GM18507 (cell line): ENCODE measurements at places on chromosomes 4 and X.

- no peak for DNase-seq
These were observed 201.3 kb downstream of the HS6ST2 start for GRCh38 chrX:132757066-132757623.

DNA sequence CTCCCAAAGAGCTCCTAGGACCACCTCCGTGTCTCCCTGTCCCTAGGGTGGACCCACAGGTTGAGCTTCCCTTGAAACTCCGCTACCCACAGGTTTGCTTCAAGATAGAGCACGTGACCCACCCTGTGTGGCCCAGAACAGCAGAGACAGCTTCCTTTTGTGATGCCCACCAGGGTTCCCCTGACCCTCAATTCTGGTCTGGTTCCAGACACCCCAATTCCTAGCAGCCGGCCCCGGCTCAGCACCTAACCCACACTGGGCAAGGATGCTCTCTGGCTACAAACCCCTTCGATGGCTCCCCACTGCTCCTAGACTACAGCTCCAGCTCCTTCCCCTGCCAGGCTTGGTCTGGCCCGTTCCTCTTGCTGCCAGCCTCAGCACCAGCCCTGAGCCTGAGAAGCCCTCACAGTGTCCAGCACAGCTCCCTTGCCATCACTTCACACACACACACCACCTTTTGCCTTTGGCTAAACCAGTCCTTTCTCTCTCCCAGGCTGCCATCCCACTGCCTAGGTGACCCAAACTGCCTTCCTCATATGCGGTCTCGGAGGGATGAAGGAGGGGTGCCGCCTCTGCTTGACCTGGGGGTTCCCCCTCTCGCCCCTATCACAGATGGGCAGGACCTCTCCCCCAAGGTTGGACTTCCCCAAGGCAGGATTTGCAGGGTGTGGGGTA is 6.2 kb downstream of the PNCK start:
- no peak for DNase-seq

DNA sequence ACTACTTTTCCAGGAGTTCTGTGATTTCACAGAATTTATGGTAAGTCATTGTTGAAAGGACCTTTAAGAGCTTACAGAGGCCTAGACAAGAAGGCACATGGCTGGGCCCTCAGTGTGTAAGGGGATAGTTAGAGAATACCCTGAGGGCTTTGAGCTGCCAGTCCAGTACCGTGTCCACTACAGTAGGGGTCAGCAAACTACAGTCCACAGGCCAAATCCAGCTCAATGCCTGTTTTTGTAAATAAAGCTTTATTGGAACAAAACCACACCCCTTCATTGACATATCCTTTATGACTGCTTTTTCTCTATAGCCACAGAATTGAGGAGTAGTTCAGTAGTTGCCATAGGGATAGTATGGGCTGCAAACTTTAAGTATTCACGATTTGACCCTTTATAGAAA is 176.2 kb downstream of the MID1 start:
- DNase-seq = no peak

DNA sequence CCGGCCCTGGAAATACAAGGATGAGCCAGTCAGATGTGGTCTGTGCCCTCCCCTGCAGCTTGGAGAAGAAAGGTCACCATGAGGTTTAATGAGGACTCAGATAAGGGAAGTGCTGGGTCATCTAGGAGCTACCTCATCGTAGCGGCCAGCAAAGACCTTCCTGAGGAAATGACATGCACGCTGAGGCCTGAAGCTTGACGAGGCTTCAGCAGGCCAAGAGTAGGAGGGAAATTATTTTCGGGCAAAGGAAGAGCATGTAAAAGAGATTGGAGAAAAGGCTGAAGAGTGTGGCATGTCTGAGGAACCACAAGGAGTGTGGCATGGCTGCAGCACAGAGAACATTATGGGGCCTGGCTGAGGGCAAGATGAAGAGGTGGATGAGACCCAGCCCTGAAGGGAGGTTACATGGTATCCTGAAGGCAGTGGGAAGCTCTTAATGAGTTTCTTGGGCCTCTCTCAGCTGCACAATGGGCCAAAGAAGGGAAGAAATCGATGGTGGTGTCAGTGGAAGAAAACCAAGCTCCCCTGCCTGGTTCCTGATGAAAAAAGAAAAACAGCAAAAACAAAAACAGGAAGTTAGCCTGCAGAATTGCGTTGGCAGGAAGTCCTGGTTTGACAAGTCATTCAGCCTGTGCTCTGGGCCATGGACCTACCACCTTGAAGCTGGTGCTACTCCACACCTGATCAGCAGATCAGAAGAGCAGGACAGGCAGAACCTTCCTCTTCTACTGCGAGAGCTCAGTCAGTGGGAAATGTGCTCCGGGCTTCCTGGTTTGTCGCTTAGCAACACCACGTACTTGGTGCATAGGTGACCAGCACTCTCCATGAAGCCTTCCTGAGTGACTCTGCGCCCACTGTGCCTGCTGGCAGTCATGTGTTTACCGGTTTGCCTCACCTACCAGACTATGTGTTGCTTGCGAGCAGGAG is 134.5 kb upstream of the KLF3 start:
- peak; percentile 35 for DNase-seq

DNA sequence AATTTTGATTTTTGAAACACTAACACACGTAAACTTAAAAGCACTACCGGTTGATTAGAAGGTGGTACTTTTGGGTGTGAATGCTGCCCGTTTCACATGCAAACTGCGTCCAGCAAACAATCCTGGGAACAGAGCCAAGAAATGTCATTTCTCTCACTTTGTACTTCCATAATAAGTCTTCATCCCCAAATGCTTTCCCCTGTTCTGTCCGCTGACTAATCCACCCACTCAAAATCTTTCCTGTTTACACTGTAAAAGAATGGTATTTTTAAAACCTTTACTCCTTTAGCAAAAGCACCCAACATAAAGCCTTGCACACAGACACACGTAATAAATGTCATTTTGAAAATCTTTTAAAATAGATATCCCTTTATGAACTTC is 39.1 kb upstream of the PDLIM5 start:
- DNase-seq = no peak

DNA sequence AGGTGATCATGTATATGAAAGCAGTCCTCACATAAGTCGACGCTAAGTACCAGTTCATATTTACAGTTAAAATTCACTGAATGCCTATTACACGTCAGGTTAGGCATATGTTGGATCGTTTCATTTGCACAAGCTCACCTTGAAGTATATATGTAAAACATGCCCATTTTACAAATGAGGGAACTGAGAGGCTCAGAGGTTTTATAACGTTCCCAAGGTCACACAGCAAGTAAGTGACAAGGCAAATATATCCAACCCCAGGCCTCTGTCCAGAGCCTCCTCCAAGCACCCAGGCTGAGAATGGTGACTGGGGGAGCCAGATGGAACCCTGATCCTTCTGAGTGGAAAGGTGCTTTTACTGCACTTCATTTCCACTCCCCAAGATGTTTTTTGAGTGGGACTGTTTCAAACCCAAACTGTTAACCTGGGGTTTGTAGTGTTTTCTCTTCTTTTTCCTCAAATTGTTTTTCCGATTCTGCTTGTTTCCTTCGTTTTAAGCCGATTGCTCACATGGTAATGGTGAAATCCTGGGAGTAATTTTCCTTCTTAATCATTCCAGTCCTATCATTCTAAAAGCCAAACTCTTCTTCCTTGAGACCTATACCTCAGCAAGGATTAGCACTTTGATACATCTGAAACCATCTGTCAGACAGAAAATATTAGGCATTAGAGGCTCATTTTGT is 791 bp downstream of the SMIM20 start:
- no peak for DNase-seq

DNA sequence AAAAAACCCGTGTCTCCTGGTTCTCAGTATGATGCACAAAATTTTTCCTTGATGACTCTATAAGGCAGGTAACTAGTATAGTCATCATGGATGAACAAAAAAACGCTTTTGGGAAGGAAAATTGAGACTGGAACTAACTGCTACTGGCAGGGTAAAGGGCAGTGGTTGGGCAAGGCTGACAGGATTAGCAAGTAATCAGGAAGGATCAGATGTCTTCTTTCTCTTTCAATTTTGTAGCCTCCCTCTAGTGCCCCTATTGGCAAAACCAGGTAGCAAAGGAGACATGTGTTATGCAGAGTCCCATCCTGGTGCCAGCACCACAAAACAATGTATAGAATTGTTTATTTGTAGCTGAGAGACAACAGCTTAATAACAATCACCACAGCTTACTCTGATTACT is 12.8 kb upstream of the SLITRK4 start:
- no peak for DNase-seq

DNA sequence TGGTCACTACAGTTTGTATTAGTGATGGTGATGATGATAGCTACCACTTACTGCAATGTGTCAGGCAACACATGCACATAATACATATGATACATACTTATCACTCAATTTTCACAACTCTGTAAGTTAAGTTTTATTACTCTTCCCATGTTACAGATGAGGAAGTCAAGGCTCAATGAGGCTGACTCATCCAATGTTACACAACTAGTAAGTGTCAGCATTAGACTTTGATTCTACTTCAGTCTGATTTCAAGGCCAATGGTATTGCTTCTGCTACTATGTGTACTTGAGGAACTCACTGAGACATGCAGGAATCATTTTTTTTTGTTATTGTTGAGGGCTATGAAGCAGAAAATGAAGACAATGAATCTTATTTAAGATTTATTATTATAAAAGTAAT is 96.4 kb upstream of the TRPC5OS start:
- DNase-seq = no peak

GRCh38 chr4:88981556-88981955 is 75.4 kb downstream of the FAM13A start:
- DNase-seq = no peak

GRCh38 chrX:65679071-65679540 is 11.7 kb downstream of the MSN start:
- no peak for DNase-seq

DNA sequence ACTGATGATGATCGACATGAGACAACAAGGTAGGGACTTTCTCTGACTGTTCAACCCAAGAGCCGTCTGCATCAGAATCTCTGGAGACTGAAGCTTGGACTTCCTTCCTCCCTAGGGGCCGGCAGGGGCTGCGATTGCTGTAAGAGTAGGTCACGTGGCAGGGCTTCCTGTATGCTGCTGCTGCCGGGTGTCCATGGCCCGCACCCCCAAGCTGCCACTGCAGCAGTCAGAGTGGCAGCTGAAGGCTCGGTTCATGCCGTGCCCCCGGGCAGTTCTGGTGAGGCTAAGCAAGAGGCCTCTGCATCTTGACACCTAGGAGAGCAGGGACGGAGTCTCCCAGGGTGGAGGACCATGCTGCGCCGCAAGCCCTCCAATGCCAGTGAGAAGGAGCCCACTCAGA is at the start of gene SASH3:
Gene SASH3, plus strand, starts transcription at position 203 of the 400 bp plus-strand sequence. Its CDS starts 149 bp downstream, at position 352.
- no peak for DNase-seq

GRCh38 chr4:83979773-83980172 is 443.9 kb downstream of the GPAT3 start:
- no peak for DNase-seq

GRCh38 chr4:70640192-70640591 is 11.6 kb downstream of the ENAM start:
- DNase-seq = no peak

GRCh38 chr4:177861551-177862094 is 419.4 kb upstream of the AGA start:
- no peak for DNase-seq

DNA sequence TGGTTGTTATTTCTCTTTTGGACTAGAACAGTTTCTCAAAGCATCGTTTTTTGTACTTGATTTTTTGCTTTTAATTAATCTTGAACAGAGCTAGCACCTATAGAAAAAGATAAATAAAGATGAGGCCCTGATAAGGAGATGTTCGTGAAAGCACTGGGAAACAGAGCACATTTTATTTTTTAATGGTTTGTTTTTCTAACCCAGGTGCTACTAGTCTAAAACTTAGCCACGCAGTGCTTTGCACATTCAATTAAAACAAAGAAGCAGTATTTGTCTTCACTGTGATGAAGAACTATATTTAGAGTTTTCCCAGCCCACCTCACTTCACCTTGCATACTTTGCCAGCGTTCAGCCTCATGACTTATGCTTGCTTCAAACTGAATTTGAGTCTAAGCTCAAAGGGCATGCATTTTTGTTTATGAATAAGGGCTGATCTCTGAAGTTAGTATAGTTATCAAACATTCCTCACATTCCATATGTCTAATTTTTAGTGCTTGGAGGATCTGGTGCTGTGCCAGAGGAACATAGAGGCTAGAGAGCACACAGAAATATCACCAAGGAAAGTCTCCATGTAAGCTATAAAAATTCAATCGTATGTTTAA is 76.7 kb downstream of the WWC2 start:
- no peak for DNase-seq

DNA sequence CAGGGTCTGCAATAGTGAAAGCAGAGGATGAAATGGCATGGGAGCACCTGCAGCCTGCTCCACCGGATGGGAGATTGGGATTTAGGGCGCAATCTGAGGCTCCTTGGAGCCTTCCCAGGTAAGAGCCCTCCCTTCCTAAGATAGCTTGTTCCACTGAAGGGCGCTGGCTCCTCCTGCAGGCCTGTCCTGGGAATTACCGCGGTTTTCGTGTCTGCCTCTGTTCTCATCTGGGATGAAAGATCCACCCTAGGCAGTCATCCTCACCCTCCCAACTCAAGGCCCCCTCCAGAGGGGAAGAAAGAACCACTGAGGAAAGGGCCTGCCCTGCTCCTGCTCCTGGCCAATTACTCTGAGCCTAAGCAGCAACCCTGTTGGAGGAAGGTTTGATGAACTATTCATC is 547.5 kb downstream of the SMARCA1 start:
- DNase-seq = no peak

- DNase-seq = no peak
These were observed 315.7 kb downstream of the FBXW7 start for GRCh38 chr4:152220201-152220666.

GRCh38 chrX:16797358-16797757 is 11.1 kb downstream of the TXLNG start:
- no peak for DNase-seq

- no peak for DNase-seq
These were observed 87.0 kb upstream of the TSPAN5 start for GRCh38 chr4:98745366-98745765.

DNA sequence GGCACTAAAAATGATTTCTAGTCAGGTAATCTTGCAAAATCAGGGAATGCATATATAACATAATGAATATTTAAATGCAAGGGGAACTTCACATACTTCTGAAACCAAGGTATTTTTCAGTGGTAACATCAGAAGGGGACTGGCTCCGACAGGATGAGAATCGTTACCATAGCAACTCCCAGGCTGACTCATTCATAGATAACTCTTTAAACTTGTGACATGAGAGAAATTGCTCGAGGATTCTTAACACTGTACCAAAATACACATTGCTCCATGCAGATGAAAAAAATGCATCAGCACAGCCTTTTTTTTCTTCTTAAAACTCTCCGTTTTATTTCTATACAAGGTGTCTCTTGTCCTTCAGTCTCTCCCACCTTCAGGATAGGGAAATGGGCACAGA is 114.3 kb downstream of the GABRB1 start:
- peak; percentile 18 for DNase-seq

- DNase-seq = no peak
These were observed 462.7 kb upstream of the RPS6KA3 start for GRCh38 chrX:20729416-20729815.

DNA sequence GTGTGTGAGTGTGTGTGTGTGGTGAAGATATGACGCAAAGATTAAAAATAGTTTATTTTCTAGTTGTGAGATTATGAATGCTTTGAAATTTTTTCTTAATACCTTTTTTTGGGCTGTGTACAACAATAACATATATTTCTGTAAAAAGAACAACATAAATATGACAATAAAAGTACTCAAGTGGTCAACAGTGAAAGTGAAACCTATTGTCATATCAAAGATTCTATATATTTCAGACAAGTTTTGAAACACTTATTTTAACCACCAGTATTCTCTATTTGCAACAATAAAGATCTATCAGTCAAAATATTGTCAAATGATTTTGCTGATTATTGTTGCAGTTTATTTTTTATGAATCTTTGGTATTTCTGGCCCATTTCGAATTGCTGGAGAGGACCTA is 98.0 kb downstream of the SPOCK3 start:
- DNase-seq = no peak
